ENCODE measurements at places on chromosomes 11 and 22. TPM values are rescaled to one million over a fixed set of nuclear protein-coding genes. Genes with fewer than 3 reads are reported as not detected.

The FOLR1 gene
- 4.8 TPM for total RNA-seq

The THY1 gene
- 37.3 TPM for total RNA-seq

The DDX17 gene
- 941 TPM for total RNA-seq

The MAPK8IP2 gene
- total RNA-seq, result 22.7 TPM

The HOATZ gene
- total RNA-seq, result not detected

The OTUB1 gene
- total RNA-seq, result 41.8 TPM

The CDC45 gene
- total RNA-seq, result 5.6 TPM

The CBLIF gene
- not detected for total RNA-seq

The KCTD14 gene
- 2.7 TPM for total RNA-seq

The CRYBA4 gene
- total RNA-seq, result 3,745 TPM

The MRPL11 gene
- 27.0 TPM for total RNA-seq

The TNNI2 gene
- total RNA-seq, result 103 TPM

The RBFOX2 gene
- 194 TPM for total RNA-seq

The SREBF2 gene
- total RNA-seq, result 67.0 TPM

The SLC25A17 gene
- 27.3 TPM for total RNA-seq

The OR51I1 gene
- total RNA-seq, result not detected

Data from camera-type eye (tissue), 1 donor.